ENCODE measurements at places on chromosomes 3 and 15.

GRCh38 chr15:33644304-33644703 lies 324.0 kb upstream of the CHRM5 start:
- no peak for DNase-seq

GRCh38 chr3:29525254-29525881 lies 244.5 kb downstream of the RBMS3 start:
- DNase-seq, result peak; percentile 10

DNA sequence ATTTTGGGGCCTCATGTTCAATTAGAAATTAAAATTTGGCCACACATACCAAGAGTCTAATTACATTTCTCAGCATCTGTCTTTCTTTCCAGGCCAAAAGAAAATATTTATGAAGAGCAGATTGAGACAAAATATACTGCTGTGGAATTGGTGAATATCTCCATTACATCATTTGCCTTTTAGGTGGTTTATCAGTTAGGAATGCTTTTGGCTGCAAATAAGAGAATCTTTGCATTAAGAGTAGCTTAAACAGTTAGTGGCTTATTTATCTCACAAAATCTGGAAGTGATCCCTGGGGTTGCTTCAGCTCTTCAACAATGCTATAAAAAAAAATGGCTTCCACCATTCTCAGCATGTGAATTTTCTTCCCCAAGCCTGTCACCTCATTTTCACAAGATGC lies 308.7 kb downstream of the MAGI1 start:
- DNase-seq, result no peak

DNA sequence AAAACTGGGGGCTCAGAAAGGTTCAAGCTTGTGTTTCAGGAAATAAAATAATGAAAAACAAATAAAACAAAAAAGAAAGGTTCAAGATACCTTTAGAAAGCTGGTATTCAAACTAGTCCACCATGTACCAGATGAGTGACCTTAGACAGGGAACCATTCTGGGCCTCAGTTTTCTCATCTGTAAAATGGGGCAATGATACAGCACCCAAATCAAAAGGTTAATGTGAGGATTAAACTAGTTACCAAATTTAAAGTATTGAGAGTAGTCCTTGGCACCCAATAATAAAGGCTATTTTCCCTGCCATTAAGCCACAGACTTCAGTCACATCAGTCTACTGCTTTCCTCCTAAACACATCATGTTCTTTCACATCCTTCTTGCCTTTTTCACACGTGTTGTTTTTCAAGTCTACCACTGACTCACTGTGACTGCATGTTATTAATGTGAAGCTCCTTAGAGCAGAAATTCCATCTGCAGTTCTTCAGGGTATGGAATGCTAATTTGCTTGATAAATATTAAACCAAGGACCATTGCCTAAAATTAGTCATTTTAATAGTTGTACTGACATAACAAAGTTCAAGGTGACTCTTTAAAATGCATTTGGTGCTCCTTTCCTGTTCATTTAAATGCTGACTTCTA lies 19.9 kb downstream of the TAMM41 start:
- DNase-seq, result peak; percentile 69

GRCh38 chr3:16907243-16907642 lies 22.5 kb downstream of the PLCL2 start:
- no peak for DNase-seq

Data from HFFc6 (cell line).